ENCODE measurements at places on chromosomes 7 and 10.

DNA sequence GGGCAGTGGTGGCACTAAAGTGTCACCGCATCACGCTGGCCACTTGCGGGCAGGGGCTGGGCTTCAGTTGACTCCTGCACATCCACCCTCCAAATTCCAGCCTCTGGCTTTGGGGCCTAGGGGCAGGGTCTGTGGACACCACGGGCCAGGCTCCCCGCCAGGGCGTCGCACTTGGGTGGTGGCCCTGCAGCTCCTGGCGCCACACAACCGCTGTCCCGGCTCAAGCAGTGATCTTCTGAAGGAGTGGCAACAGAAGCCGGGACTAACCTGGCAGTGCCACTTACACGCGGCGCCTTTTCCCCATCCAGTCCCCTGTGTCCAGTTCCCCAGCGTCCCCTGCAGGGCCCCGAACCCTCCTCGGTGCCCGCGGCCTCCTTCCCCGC is 134.3 kb upstream of the ZNF92 start:
- no peak for DNase-seq

DNA sequence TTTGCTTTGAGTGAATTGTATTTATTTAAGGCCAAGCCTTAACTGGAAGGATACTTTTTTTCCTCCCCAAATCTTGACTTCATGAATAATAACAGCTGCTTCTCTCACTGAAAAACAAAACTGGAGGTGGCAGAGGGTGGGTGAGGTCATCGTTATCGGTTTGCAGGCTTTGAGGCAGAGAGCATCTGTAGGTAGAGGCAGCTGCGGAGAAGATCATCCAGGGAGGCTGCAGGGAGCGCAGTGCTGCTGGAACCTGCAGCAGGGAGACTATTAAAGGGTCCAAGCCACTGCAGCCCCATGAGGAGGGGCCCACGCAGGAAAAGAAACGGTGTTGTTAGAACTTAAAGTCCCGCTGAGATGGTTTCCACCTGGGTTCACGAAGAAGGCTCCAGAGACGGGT is 112.1 kb upstream of the SDK1 start:
- no peak for DNase-seq

DNA sequence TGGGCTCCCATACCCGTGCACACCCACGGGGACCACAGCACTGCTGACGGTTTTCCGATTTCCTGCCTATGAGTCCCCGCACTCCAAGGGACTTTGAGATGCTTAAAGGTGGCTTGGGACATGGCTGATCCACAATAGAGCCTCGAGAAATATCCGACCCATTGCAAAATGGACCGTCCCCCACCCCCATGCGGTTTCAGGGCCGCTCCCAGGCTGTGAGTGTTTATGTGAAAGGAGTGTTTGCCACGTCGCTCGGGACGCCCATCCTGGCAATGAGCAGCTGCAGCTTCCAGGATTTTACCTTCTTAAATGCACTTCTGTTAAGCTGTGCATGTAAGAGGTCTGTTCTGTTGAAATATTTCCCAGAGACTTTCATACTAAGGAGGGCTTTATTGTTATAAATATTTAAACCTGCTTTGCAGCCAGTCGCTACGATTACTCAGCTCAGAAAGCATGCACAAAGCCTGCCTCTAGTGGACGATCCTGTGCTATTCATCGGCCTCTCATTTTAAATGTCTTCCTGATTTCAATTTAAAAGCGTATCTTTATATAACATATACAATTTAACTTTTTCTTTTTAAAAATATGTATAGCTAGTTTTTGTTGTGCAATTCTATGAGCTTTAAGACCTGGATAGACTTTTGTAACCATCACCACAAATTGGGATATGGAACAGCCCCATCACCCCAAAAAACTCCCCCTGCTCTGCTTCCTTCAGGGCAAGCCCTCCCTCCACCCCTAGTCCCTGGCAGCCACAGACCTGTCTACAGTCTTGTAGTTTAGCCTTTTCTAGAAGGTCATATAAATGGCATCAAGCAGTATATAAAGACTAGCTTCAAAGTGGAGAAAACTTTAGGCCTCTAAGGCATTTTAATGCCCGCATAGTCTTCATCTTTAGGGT is 418.3 kb downstream of the PAXIP1 start:
- no peak for DNase-seq

DNA sequence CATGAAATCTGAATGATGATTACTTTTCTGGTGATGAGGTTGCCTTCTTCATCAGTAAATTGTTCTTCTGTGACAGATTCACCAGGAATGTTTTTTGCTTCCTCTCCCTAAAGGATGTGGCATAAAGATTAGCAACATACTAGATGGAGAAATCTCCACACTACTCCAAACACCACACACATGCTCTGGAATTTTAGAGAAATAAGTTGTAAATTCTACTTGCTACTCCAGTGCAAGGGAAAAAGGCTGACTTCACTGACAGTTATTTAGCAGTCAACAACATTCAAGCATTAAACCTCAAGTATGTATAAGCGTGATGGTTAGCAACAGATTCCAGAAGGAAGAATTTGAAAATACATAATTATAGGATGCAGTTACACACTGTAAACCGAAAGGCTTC is 137.9 kb upstream of the CCDC6 start:
- DNase-seq = no peak

- DNase-seq = no peak
These were observed 88.6 kb downstream of the ATXN7L1 start for GRCh38 chr7:105787793-105788192.

DNA sequence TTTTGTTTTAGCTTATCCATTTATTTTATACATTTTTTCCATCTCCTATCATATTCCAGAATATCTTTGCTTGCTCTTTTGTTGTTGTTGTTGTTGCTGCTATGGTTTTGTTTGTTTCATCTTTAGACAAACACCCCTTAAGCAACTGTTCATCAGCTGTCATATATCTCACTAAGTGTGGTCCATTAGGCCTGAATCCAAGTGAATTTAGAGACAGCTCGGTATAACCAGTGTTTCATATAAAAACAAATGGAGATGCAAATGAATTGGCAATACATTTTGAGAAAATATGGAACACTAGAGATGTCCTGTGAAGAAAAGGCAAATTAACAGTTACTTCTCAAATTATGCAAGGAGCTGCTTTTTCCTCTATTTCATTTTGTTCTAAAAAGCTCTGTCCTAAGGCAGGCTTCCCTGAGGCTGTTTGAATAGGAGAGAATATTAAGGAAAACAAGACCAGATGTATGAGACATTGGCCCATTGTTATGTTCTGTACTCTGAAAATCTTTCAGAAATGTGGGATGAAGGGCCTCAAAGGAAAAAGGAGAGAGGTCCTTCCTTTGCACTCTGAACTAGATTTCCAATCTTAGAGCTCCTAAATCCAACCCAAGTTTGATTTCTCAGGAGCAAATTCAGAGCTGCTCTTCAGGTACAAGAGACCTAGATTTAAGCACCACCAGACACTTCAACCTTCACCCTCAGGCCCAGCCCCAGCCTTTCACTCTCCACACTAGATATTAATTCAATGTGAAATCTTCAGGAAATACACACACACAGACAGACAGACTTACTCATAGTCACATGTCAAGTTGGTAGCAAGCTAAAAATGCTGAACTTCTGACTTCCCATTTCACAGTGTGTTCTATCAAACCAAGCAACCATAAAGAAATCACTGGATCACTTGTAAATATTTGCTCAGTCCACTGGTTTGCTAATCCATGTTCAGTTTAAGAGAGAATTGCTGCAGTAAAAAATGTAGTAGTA is 5.4 kb downstream of the TFEC start:
- DNase-seq = no peak

- DNase-seq = no peak
These were observed 13.0 kb upstream of the AKR1E2 start for GRCh38 chr10:4813023-4813422.

DNA sequence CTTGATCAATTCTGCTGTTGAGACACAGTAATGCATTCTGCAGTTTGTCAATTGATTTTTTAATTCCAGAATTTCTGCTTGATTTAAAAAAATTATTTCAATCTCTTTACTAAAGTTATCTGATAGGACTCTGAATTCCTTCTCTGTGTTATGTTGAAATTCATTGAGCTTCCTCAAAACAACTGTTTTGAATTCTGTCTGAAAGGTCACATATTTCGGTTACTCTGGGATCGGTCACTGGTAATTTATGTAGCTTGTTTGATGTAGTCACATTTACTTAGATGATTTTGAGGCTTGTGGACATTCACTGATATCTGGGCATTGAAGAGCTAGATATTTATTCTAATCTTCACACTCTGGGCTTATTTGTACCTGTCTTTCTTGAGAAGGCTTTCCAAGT is 67.2 kb upstream of the NME8 start:
- DNase-seq = no peak

GRCh38 chr7:34081935-34082334 is 176.6 kb downstream of the BMPER start:
- no peak for DNase-seq
